Stimulated activated CD4-positive, alpha-beta T cell treated with anti-CD3 and anti-CD28 coated beads, Interleukin-1b, Interleukin-23, amount 100 ng/mL, for 1 hour (primary cell): ENCODE measurements at places on chromosomes 5 and 9.

- no peak for DNase-seq
Observed at GRCh38 chr5:178090856-178091255, 22.5 kb upstream of the N4BP3 start.

DNA sequence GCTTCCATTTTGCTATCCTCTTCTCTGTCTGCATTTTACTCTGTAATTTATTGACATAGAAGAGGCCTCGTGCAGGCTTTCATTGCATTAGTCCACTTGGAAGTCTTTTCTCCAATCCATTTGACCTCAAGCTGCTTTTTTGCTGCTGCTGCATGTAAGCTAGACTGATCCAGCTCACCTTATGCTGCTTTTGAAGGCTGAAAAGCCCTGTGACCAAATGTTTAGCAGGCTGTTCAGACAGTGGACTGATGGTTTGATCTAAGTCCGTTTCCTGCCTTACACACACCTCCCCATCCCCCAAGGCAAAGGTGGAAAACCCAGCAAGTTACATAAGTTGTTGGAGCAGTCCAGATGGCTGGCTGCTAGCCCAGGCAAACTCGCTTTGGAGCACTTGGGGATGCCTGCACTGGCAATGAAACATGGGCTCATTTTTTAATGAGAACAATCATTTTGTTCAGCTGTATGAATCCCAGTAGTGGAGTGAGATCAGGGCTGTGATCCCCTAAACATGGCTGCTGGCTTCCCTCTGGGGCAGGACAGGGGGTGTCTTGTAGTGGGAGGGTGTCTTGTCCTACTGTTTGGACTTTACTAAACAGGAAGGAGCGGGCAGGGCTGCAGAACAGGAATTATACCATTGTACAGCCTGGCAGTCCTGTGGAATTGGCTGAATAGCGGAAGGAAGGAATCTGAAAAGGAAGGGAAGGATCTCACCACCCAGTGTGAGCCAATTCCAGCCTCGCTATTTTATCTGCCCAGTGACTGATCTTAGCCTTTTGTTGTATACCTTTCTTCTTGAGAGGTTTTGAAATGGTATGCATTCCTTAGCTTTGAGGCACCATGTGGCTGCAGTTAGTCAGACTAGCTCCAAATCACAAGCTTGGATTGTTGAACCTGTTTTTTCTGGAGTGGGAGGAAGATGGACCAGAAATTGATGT, 212.0 kb downstream of the ARHGAP26 start:
- no peak for DNase-seq

DNA sequence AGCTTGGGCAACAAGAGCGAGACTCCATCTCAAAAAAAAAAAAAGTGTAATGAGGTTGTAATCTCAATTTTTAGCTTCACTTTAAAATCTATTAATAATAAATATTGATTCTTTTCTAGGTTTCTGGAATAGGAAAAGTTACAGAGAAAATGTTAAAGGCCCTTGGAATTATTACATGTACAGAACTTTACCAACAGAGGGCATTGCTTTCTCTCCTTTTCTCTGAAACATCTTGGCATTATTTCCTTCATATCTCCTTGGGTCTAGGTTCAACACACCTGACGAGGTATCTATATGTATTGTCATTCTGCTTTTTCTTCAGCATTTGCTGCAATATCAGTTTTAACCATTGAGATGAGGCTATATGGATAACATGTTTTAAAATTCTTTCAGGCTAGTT, 26.6 kb upstream of the ANKDD1B start:
- DNase-seq, result no peak

DNA sequence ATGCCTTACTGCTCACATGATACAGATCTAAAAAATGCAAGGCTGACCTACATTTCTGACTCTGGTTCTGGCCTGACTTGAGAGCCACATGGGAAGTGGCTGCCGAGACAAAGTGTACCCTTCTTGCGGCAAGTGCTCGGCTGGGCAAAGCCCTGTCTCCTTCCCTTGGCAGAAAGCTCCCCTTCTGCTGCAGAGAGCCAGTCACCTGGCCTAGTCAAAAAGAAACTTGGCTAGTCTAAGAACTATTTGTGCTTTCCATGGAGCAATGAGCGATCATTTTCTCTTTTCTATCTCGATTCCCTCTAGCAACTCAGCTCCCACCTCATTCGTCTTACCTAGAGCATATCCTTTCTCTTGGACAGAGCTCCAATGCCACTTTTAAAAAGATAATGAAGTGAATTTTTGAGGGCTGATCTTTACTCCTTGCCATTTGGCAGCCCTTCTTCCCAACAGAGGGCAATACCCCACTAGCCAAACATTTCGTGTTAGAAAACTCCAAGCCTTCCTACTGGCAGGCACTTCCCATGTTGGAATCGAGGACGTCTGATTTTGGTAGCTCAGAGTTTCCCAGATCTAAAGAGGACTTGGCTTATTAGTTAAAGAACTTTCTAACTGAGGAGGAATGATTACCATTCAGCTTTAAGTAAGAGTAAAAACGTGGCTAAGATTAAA, 108.1 kb upstream of the PRRC1 start:
- DNase-seq, result no peak

DNA sequence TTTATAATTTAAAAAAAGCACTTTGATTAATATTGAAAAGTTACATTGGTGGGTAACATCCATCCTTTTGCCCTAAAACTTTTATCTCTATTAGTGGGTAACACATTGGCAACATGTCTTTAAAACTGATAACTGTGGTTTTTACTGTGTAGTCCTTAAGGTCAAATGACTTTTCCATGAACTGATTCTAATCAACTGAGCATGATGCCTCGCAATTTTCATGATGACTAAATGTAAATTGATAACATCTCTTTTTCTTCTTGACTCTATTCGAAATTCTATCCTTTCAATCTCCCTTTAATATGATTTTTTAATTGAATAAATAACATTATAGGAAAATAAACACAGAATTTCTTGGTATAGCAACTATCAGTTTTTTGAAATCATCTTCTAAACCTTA, 6.3 kb upstream of the IL5 start:
- DNase-seq, result no peak

DNA sequence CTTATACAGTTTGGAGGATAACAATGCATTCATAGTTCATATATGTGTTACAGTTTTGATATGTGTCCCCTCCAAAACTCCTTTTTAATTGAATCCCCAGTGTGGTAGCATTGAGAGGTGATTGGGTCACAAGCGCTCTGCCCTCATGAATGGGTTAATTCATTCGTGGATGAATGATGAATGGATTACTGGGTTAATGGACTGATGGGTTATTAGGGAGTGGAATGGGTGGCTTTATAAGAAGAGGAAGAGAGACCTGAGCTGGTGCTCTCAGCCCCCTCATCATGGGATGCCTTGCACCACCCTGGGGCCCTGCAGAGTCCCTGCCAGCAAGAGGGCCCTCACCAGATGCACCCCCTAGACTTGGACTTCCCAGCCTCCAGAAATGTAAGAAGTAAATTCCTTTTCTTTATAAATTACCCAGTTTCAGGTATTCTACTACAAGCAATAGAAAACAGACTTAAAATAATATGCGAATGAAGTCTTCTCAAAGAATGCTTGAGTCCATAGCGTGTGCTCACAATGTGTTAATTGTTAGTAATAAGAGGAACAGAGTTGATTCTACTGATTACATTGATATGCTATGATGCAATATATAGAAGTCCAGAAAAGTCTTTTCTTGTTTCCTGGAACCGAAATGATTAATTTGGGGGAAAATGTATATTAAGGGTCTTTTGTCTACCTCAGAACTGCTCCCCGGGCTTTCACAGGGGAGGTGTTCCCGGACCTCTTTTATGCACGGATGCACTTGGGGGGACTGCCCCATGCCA, 190.2 kb downstream of the ERCC6L2 start:
- DNase-seq, result no peak

DNA sequence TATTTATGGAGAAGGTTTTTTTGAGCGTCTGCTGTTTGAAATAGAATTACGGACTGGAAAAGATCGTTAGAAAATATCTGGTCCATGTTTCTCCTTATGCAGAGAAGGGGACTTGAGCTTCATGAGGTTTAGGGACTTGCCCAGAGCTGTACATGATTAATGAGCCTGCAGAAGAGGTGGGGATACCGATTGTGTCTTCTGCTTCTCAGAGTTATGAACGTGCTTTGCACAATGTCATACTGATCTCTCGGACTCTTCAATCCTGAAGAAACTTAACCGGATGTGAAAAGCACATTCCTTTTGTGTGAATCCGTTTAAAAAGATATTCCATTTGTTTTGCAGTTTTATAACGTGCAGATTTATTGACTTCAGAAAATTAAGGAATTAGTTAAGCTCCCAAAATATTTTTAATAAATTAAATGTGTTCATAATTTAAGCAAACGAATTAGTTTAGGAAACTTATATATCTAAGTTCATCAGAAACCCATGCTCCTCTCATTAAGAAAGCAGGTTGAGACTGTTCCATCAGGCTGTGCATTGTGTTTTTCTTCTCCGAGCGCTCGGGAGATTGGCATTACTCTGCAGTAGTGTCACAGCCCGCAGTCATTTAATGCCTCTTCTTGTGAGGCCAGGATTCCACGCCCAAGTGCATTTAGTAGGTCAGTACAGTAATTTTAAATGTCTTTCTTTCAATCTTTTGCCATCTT, 40.8 kb upstream of the MEF2C start:
- no peak for DNase-seq

GRCh38 chr5:115470921-115471320, 73.7 kb downstream of the FEM1C start:
- no peak for DNase-seq

DNA sequence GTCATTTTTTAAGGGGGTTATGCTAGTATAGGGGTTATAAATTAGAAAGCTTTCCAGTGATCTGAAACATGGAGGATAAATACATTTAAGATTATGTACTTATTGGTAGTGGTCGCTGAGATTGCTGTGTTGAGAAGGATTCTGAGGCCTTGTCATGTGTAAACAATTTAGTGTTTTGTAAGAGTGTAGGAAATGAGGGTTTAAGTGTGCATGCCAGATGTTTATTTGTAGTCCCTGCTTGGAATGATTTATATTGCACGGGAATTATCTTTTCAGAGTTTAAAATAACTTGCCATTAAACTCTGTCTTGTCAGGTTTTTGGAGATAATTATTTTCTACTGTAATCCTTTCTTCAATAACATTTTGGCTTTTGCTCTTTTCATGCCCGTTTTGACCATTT, 19.4 kb downstream of the ZNF618 start:
- DNase-seq, result no peak

GRCh38 chr5:94778299-94778698, 159.8 kb downstream of the SLF1 start:
- DNase-seq, result no peak

DNA sequence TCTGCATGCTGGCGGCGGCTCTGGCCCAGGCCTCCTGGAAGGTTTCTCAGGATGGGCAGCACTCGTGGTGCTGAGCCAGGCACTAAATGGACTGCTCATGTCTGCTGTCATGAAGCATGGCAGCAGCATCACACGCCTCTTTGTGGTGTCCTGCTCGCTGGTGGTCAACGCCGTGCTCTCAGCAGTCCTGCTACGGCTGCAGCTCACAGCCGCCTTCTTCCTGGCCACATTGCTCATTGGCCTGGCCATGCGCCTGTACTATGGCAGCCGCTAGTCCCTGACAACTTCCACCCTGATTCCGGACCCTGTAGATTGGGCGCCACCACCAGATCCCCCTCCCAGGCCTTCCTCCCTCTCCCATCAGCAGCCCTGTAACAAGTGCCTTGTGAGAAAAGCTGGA, 3.2 kb downstream of the SLC35A4 start:
- no peak for DNase-seq

DNA sequence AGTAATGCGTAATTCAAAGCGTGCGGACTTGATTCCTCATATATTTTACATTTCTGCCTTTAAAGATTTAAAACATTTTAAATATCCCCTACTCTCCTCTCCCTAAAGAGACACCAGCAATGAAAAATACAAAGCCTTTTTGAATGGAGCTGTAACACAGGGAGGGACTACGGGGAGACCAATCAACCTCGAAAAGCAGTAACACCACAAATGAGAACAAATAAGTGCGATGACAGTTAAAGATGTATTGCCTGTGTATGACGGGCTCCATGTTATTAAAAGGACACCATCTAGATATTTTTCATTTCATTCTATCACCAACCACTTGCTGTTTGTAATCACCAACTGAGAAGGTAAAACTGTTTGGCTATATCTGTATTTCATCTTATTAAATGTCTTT, 230.3 kb upstream of the TBCA start:
- DNase-seq, result no peak

DNA sequence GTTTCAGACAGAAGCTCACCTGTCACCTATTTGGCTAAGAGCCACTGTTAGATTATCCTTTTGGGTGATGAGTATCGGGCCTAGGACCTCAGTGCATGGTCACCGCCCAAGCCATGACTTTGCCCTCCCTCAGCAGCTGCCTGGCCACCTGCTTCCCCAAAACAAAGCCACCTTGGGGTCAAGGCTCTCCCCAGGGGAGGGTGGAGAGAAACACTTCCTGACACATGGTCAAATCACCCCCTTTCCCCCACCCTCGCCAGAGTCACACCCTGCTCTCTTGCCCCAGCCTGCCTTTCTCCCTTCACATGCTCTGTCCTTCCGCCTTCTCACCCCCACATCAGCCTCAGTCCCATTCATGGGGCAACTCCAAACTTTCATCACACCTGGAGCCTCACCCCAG, 1.7 kb upstream of the HBEGF start:
- DNase-seq, result no peak

GRCh38 chr5:103094737-103095136, 25.2 kb downstream of the GIN1 start:
- no peak for DNase-seq

- DNase-seq, result no peak
Observed at GRCh38 chr5:35087991-35088390, 40.2 kb upstream of the AGXT2 start.

DNA sequence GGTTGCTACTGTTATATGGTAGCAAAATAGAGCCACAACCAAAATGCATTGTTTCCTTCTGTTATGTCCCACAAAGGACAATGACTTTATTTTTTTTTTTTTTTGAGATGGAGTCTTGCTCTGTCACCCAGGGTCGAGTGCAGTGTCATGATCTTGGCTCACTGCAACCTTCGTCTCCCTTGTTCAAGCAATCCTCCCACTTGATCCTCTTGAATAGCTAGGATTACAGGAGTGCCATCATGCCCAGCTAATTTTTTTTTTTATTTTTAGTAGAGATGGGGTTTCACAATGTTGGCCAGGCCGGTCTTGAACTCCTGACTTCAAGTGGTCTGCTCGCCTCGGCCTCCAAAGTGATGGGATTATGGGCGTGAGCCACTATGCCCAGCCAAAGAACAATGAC, 527.7 kb upstream of the SGCD start:
- no peak for DNase-seq

DNA sequence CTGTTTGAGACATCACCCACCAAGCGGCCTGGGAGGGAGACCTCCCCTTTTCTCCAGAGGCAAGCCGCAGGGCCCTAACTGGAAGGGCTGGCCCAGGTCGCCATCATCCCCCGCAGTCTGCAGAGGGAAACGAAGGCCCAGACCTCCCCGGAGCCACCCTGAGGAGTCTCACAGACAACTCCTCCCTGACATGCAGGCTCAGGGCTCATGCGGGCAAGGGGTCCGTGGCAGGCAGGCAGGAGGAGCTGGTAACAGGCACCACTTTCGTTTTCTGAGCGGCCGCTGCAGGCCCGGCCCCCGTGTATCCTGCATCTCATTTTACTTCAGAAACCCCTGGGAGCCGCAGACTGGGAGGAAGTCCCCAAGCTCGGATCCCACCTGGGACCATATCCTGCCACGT, 192.0 kb upstream of the PPP1R26 start:
- DNase-seq, result no peak

GRCh38 chr5:64634997-64635686, 55.2 kb upstream of the SHISAL2B start:
- DNase-seq, result no peak
